Lower lobe of right lung (tissue), 2 donors: ENCODE measurements at places on chromosomes 7 and 10. TPM values are rescaled to one million over a fixed set of nuclear protein-coding genes. Genes with fewer than 3 reads are reported as not detected.
A peak's percentile ranks its signal among the peaks of the same experiment; 100 is the strongest.

GRCh38 chr7:100482728-100483089 is 1.0 kb upstream of the NYAP1 start:
- peak overlapping the region; percentile 63 for H3K4me3 ChIP-seq
- no peak overlapping the region for H3K27ac ChIP-seq
- H3K4me1 ChIP-seq, result peaks cover 22% of the 10 kb centered on the region

DNA sequence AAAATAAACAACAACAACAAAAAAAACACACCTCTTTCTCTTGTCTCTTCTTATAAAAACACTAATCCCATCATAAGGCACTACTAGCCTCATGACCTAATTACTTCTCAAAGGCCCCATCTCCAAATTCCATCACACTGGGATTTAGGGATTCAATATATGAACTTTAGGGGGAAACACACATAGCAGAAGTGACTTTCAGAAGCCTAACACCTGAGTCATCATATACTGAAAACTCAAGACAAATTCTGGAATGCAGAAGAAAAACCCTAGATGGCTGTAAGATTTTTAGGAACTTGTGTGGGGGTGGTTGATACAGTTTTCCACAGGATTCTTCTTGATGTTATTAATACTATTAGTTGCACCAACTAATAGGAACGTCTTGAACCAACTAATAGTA is 33.7 kb upstream of the CSTF2T start:
- H3K36me3 ChIP-seq, result no peaks in the 10 kb centered on the region
- no peaks in the 10 kb centered on the region for H3K27me3 ChIP-seq
- no peak overlapping the region for H3K27ac ChIP-seq
- H3K4me3 ChIP-seq, result no peak overlapping the region

Gene PPP1R3C
- total RNA-seq, result 10.8 TPM

Gene CUX1
- total RNA-seq, result 118 TPM

Gene GIMAP1
- 18.8 TPM for total RNA-seq
